ENCODE measurements at places on chromosomes 5 and 9.

GRCh38 chr5:135669416-135669815, 90.6 kb upstream of the CXCL14 start:
- DNase-seq: no peak

DNA sequence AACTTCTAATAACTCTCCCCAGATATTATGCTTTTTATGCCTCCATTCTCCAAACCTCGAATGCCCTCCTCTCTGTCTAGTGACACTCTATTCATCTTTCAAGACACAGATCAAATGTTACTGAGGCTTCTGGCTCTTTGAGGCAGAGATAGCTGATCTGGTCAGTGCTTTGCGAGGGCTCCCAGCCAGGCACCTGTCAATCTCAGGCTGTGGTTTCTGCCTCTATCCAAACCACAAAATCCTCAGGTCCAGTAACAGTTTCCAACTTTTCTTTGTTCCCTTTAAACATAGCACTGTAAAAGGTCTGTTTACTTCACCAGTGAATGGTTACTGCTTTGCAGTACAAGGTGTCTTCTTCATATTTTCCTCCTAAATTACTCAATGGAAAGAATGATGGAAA, 11.5 kb upstream of the STK32A start:
- DNase-seq: no peak

DNA sequence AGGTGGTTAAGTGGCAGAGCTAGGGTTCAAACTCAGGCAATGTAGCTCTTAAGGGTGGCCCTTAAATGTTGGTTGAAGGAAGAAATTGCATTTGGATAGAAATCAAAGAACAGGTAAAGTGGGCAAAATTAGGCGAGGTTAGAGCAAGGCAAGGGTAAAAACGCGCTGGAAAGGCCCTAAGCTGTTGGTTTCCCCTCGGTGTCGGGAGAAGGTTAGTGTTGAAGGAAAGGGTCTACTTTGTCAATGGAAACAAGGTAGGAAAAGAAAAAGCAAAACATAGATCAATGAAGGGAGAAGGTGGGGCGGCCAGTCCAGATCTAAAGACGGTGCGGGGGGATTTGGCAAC, 431 bp downstream of the FASTKD3 start:
- DNase-seq: no peak

DNA sequence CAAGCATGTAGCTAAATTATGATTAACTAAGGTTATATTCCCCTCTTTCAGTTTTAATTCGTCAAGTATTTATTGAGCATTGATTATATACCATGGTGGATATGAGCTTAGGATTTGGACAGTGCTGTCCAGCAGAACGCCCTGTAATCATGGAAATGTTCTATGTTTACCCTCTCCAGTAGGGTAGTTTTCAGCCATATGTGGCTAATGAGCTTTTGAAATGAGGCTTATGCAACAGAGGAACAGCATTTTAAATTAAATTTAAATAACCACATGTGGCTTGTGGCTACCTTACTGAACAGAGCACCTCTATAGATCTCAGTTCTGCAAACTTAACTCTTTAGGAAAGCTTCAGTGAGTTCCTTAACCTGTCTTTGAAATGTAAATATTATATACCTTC, 59.1 kb downstream of the JMY start:
- DNase-seq: no peak

DNA sequence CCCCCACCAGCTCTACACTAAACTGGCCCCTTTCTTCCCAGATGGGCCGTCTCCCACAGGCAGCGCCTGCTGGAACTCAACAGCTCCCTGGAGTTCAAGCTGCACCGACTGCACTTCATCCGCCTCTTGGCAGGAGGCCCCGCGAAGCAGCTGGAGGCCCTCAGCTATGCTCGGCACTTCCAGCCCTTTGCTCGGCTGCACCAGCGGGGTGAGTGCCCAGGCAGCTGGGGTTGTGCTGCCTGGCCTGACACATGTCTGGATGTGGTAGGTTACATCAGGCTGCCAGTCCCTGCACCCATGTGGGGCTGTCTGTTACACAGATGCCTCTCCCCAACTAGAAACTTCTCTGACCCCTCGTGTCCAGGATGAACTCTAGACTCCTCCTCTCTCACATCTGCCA, 9.8 kb downstream of the NHP2 start:
- no peak for DNase-seq

DNA sequence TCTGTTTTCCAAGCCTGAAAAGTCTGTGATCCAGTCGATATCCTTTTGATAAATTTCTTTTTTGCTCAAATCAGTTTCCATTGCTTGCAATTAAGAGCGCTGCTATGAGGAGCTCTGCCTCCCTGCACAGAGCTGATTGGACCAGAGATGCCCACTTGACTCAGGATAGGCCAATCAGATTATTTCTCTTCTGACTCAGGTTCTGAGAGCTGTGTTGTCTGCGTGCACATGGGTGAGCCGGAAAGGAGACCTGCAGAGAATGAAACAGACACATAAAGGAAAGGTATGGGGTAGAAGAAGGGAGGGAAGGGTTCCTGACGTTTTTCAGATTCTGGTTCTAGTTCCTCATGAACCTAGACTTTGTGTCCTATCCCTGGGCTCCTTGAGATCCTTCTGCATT, 15.8 kb upstream of the FABP6 start:
- DNase-seq: peak; percentile 12

- peak; percentile 81 for DNase-seq
Observed at GRCh38 chr5:33997331-33997983, 10.4 kb downstream of the AMACR start.

DNA sequence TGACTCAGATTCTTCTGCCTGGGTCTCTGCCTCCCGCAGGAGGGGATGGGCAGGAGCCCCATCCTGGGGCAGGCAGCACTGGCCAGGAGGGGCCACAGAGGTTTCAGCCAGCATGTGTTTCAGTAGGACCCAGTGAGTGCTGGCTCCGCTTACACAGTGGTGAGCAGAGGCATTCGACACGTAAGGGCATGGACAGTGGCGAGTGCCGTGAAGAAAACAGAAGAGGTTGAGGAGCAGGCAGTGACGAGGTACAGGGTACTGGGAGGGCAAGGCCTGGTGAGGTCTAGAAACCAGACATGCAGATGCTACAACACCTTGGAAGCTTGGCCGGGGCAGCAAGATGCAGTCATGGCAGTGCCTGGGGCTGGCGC, 41.5 kb downstream of the CACNA1B start:
- no peak for DNase-seq

DNA sequence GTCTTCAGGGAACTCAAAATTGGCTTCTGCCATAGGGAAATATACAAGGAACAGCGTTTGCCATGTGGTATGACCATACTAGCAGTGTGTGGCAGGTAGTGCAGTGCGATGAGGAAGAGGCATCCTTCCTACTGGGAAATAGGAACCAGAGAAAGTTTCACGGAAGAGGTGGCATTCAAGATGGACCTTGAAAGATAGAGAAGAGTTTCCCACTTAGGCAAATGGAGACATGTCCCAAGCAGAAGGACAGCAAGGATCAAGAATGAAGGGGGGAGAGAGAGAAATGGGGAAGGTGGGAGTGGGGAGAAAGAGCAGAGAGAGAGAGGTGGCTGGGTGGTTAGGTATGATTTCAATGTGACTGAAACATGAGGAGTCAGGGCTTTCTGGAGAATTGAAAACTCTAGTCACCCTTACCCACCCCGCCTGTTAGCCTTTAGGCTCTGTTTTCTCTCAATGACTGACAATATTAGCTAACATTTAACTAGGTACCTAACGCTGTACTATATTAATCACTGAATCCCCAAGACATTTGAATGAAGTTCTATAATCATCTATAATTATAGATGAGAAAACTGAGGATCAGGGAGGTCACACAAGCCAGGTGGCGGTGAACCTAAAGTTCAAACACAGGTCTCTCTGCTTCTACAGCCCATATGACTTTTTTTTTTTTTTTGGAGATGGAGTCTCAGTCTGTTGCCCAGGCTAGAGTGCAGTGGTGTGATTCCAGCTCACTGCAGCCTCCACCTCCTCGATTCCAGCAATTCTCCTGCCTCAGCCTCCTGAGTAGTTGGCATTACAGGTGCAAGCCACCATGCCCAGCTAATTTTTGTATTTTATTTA, 171.3 kb downstream of the NR3C1 start:
- DNase-seq: no peak

- no peak for DNase-seq
Observed at GRCh38 chr9:89706731-89707191, 101.9 kb downstream of the GADD45G start.

DNA sequence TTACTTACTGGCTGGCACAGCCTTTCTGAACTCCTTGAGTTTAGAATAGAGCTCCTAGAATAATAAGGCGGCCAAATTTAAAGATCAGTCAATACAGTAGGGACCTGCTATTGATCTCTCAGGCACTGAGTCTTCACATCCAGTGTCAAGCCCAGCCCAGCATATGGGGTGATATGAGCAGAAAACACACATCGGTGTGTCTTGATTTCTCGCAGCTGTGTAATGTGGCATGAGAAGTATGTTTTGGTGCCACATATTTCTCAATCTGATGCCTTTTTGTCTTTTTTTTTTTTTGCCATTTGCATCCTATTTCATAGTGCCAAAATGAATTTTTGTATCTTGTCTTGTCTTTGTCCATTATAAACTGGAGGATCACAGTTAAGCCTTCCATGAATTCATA, 51.4 kb upstream of the FSD1L start:
- no peak for DNase-seq

GRCh38 chr9:134940236-134941208, 22.8 kb upstream of the FCN1 start:
- no peak for DNase-seq

DNA sequence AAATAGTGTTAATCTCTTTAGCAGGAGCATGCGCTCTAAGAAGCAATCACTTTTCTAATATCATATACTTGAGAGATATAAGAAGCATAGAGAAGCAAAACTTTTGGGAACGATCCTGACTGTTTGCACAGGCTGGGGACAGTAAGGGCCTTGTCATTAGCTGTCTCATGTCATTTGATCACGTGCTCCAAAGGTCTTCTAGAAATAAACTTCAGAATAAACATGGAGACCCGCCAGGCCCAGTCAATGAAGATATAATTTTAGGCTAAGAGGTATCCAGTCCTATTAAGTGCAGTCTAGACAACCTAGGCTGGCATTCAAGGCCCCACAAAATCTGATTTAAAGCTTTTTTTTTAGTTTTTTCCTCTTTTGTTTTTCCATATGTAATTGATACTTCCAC, 111.0 kb upstream of the APC start:
- DNase-seq: no peak

- no peak for DNase-seq
Observed at GRCh38 chr9:125609744-125610143, 97.3 kb downstream of the MAPKAP1 start.

GRCh38 chr5:142246258-142246657, 78.6 kb downstream of the SPRY4 start:
- no peak for DNase-seq

DNA sequence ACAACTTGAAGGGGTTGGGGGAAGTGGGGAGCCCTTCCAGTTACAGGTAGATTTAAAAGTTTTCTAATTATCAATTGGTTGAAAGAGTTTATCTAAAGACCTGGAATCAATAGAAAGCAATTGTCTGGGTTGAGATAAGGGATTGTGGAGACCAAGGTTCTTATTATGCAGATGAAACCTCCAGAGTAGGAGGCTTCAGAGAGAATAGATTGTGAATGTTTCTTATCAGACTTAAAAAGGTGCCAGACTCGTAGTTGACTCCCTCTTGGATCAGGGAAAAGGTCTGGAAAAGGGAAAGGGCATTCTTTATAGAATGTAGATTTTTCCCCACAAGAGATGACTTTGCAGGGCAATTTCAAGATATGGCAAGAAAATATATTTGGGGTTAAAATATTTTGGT, 100.8 kb downstream of the GADD45G start:
- no peak for DNase-seq

DNA sequence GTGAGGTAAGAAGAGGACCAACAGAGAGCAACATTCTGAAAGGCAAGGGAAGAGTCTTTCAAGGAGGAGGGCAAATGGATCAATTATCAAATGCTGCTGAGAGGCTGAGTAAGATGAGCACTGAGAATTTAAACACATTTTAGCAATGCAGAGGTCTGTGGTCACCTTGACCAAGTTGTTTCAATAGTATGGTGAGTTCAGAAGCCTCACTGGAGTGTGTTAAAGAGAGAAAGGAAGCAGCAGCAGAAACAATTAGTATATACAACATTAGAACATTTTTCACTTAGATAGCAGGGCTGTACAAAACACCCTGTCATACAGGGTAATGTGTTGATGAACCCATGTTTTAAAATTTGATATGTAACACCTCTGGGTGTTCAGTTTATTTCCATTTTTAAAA, 131.5 kb downstream of the NR6A1 start:
- no peak for DNase-seq

- peak; percentile 75 for DNase-seq
Observed at GRCh38 chr5:154078272-154078671, 39.5 kb downstream of the MFAP3 start.

DNA sequence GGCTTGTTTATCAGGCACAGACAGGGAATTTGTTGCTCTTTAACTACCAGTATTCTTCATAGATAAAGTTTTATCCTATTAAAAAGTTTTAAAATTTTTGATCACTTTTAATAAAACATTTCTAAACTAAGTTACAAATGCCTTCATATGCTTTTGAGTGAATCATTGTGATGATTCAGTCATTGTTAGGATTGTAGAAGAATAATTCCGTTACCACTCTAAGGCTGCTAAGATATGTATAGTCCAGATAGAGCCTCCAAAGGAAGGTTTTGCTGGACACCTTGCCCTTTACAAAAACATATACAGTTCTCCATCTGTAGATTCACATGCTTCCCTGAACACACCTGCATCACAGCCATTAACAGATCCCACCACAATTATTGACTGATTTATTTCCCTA, 233.7 kb downstream of the SPOCK1 start:
- no peak for DNase-seq

GRCh38 chr9:112367465-112367864, 12.4 kb upstream of the HSDL2 start:
- no peak for DNase-seq

- no peak for DNase-seq
Observed at GRCh38 chr5:132184588-132184987, 43.1 kb downstream of the P4HA2 start.

DNA sequence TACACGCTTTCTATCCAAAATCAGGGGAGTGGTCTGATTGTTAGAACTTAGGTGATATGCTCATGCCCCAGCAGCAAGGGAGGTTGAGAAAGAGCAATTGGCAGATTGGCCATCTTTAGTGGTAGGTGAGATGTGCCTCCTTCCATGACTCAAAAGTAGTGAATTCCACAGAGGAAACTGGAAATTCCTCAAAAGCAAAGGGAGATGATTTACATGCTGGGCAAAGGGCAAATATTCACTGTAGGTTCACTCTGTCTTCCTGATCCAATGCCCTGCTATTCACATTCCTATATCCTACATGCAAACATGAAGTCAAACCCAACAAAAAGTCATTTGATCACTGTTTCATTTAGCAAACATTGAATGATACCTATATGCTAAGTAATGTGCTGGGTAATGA, 130.1 kb upstream of the ZNF608 start:
- no peak for DNase-seq

- DNase-seq: no peak
Observed at GRCh38 chr9:13971415-13971814, 342.5 kb downstream of the NFIB start.

DNA sequence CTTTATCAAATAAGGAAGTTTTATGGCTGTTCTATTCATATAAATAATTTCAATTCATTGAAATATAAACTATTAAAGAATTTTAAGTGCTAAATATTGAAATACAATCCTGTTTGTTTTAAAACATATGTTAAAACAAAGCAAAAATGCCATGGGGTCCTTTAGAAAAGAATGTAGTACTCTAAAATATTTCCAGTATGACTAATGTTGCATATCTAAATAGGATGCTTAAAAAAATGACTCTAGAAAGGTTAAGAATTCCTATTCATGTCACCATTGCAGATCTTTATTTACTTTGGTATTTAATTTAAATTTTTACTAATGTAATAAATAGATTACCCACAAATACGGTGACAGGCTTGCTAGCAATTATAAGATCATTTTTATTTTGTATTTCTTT, 132.3 kb downstream of the ZNF608 start:
- no peak for DNase-seq
